ENCODE measurements at places on chromosomes 5 and 9.

GRCh38 chr9:95181226-95181818 lies 136.2 kb downstream of the FANCC start:
- no peak for DNase-seq

DNA sequence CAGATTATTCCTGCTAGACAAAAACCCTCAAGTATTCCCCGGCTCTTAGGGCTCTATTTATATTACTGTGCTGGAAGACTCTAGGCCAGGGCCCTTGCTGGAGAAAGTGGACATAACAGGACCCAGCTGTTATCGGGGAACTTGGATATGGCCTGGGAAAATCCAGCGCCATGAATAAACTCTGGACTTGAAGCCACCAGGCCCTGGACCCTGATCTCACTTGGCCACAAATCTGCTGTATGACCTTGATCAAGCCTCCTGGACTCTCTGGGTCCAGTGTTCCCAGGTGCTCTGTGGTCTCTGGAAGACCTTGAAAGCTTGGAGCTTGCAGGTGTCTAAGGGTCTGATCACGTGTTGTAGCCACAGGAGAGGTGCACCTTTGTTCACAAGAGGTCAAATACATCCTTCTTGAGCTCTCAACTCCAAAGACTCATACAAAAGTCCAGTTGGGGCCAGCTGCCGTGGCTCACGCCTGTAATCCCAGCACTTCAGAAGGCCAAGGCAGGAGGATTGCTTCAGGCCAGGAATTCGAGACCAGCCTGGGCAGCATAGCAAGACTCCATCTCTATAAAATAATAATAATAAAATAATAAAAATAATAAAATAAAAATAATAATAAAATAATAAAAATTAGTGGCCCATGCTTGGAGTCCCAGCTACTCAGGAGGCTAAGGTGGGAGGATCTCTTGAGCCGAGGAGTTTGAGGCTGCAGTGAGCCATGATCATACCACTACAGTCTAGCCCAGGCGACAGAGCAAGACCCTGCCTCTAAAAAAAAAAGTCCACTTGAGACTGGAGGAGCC lies 26.5 kb downstream of the COL27A1 start:
- DNase-seq, result no peak

- no peak for DNase-seq
These were observed 13.2 kb upstream of the AQP7 start for GRCh38 chr9:33415501-33416038.

- no peak for DNase-seq
These were observed 12.9 kb downstream of the HAND1 start for GRCh38 chr5:154465169-154465568.

- no peak for DNase-seq
These were observed 882.6 kb downstream of the PTPRD start for GRCh38 chr9:9730174-9730573.

- no peak for DNase-seq
These were observed 10.2 kb upstream of the IL12B start for GRCh38 chr5:159340511-159340910.

- DNase-seq, result no peak
These were observed 25.4 kb downstream of the IRF1 start for GRCh38 chr5:132465059-132465707.

GRCh38 chr5:41763574-41763973 lies 106.7 kb downstream of the OXCT1 start:
- no peak for DNase-seq

DNA sequence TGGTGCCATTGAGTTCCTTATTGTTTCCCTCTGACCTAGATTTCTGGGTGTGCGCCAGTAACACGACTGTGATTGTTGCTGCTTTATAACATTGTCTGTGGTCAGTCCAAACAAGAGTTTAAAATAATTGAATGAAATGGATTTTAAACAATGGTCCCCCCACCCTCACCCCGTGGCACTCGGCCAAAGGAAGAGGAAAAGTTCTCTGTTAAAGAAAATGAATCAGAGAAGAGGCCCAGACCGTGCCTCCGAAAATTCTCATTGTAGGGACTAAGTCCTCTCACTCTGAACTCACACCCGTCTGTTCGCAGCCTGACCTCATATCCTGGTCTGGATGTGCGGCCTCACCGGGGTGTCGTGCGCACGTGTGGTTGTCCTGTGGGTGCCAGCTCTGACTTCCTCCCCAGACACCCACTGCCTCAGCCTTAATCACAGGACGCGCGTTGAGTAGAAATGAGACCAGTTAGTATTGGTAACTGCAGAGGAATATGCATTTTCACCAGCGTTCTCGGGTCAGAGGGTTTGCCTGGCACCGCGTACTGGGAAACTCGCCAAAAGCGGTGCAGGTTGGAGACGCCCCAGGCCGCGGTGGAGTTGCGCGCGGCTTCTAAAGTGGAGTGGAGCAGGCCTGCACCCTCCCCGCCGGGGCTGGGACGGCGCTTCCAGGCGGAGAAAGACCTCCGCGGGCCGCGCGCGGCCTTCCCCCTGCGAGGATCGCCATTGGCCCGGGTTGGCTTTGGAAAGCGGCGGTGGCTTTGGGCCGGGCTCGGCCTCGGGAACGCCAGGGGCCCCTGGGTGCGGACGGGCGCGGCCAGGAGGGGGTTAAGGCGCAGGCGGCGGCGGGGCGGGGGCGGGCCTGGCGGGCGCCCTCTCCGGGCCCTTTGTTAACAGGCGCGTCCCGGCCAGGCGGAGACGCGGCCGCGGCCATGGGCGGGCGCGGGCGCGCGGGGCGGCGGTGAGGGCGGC lies at the start of gene ABL1:
ABL1 (plus strand) TSS at position 884 of the 966 bp plus-strand sequence. CDS start 193 bp downstream, outside the sequence.
- DNase-seq, result no peak

GRCh38 chr9:92790542-92791527 lies 26.2 kb upstream of the BICD2 start:
- no peak for DNase-seq

- no peak for DNase-seq
These were observed 45.1 kb downstream of the OSTF1 start for GRCh38 chr9:75133396-75133795.

DNA sequence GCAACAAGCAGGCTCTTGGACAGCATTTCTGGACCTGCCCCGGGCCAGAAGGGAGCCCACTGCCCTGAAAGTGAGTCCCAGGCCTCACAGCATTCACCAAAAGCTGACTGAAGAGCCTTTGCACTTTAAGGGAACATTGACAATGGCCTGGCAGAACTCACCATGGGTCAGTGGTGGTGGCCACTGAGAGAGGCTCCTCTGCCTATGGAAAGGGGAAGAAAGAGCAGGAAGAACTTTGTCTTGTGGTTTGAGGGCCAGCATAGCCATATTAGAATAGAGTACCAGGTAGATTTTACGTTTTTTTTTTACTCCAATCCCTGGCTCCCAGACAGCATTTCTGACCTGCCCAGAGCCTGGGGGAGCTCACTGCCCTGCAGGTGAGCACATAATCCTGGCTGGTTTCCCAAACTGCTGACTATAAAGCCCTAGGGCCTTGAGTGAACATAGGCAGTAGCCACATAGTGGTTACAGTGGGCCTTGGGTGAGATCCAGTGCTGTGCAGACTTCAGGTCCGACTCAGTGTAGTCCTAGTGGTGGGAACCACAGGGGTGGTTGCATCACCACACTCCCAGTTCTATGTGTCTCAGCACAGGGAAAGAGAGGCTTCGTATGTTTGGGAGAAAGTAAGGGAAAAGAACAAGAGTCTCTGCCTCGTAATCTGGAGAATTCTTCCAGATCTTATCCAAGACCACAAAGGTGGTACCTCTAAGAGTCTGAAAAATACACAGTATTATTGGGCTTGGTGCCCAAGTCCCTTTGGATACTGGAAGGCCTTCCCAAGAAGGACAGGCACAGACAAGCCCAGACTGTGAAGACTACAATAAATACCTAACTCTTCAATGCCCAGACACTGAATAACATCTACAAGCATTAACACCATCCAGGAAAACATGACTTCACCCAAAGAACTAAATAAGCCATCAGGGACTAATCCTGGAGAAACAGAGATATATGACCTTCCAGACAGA lies 89.5 kb downstream of the TSSK1B start:
- DNase-seq, result no peak

DNA sequence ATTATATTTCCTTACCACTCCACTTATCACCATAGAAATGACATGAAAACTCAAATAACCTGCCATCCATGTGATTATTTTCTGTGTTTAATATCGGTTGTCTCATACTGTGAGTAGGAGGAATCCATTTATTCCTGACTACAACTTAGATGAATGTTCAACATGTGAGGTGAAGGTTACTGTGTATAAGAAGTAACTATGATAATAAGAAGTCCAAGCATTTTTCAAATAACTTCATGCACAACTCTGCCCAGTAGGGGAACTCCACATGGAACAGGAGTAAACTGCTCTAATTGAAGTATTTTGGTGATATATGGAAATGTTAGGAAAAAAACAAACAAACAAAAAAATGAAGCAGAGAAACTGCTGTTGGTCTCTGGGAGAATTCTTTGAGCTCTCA lies 447.5 kb upstream of the GRIN3A start:
- no peak for DNase-seq

DNA sequence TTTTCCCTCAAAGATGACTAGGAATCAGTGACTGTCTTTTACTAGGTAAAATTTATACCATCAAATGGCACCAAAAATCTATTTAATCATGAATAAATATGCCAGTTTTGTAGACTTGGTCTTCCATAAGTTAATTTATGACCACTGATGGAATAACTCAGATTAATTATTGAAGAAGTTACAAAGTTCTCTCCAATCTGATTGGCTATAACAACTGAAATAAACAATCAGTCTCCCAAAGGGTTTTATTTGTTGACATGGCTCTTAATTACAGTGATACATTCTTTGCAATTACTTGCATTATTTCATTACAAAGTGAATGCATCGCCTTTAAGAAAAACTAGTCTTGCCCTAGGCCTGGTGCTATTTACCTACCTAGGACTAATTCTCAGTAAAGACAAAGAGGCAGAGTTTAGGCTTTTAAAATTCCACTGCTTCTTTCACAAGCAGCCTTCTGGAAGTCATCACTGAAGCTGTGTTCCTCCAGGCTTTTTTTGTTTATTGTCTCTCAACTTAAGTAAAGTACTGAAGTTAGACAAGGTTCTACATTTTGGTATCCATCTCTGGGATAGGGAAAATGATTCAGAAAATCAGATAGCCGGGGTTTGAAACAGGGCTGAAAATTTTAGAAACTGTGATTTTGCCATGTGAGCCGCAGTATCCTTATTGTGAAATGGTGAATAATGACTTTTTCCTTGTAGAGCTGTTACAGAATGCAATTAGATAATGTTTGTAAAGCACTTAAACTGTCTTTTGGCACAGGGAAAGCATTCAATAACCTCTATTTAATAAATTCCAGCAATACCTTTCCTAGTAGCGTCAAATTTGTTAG lies 2.5 kb downstream of the STOM start:
- DNase-seq, result no peak

DNA sequence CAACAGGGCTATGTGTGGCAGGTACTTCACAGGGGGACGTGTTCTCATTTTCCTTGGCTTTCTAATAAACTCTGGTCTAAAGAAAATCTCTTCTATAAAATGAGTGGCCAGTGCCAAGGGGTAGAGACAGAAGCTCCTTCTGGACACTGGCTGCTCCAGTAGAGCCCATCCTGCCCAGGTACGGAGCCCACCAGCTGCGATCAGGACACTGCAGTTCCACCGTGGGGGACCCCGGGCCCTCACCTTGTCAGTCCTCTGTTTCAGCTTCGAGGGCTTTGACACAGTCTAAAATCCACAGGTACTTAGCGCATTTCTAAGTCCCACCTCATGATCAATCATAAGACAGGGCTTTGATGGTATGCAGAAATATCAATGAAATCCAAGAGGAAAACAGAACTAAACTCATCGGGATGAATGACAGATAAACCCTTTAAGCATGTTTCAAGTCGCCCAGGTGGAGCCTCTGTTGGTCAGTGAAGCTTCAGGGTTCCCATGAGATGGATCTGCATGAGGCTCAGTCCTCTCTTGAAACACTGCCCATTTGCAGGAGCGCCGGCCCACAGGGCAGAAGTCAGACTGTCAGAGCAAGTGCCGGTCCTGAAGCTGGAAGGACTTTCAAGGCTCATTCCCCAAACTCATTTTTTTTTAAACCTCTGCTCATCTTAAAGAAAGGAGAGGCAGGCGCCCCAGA lies 20.3 kb upstream of the TERT start:
- DNase-seq, result no peak
